ENCODE measurements at places on chromosomes 2 and 18.

DNA sequence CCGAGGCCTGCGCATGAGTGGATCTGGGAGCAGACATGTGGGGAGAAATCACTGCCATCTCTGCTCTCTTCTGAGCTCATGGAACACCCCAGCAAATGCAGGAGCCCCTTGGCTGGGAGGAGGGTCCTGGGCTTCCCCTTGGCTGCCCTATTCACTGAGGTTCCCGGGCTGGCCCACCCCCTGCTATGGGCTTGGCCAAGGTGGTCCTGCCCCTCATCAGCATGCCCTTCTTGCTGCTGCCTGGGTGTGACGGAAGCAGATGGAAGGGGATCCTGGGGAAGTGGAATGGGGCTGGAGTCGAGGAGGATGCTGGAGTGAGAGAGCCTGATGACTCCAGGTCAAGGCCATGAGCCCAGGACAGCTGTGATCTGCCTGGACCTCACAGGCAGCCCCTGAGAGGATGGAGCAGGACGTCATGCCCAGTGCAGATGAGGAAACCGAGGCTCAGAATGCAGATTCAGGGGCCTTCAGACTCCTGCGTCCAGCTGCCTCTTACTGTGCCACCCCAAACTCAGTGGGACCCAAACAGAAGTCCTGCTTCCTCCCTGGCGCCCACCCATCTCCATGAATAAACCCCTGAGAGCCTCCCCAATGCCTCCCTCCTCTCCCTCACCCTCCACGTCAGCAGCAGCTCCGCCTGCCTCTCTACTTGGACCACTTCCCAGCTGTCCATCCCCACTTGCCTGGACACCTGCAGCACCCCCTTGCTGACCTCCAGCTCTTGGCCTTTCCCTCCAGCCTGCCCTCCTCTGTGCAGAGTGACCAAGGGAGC is 4.0 kb downstream of the SNED1 start:
- no peak for DNase-seq

DNA sequence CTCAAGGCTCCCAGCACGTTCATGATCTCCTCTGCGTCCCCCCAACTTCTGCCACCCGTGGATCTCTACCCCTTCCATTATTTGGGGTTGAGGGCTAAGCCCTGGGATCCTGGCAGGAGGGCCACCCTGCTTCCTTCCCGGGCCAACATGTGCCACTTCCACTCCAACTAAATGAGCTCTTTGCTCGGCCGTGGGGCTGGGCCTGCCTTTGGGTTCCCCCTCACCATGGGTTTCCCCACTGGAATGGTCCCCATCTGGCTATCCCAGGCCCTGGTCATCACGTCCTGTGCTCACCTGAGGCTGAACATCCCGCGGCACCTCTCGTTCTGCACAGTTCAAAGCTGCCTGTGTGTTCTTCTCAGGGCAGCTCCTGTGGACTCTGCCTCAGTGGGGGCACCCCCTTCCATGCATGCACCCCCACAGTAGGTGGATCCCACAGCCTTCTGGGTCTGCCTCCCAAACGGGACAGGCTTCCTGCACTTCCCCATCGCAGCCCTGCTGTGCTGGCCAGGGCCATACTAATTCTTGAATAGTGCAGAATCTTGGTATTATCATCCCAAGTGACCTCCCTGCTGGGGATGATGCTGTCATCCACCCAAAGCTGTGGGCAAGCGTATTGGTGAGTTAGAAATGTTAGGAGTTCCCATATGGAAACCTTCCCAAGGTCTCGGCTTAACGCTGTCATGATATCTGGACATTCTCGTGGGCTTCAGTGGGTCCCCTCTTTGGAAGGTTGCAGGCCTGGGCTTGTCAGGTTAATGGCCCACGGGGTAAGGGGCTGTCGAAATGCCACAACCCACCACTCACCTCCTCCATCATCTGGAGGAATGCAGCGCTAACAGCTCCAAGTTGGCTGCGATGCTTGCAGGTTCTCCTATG is 150.5 kb upstream of the TWIST2 start:
- DNase-seq: no peak

DNA sequence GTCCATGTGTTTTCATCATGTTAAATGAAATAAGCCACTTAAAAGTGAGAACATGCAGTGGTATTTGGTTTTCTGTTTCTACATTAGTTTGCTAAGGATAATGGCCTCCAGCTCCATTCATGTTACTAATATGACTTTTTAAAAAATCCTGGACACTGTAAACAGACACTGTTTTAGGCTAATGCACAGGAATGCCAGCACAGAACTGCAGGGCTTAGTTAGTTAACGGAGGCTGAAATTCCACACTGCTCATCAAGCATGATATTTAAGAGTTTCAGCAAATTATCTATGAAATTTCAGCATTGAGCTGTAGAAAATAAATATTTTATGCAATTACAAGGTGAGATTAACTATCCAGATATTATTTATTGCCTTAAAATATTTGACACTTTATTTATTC is 42.5 kb upstream of the PAX3 start:
- no peak for DNase-seq

GRCh38 chr2:150787353-150788093 is 300.1 kb upstream of the RND3 start:
- DNase-seq: no peak

GRCh38 chr18:59624369-59624765 is 72.9 kb downstream of the CCBE1 start:
- DNase-seq: no peak

- DNase-seq: no peak
Observed at GRCh38 chr18:7987284-7987976, 420.3 kb downstream of the PTPRM start.

DNA sequence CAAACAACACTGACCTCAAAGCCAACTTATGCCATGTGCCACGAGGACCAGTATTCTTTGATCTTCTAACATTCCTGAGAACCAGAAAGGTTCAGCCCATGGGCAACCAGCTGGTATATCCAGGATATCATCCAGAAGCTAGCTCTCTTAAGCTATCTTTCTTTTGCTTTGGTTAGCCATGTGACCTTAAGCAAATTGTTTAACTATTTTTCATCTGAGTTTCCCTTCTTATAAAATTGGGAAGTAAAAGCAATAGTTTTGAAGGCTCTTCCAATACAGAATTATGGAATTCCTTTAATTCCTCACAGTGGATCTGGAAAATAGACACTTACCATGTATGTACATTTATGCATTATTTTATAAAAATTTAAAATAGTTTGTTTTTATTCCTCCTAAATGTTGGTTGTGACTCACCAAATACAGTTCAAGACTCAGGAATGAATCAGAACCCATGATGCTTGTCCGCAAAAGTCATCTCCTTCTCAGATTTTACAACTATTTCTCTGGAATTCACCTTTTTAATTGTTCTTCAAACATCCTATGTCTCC is 435.7 kb downstream of the ZEB2 start:
- DNase-seq: no peak

DNA sequence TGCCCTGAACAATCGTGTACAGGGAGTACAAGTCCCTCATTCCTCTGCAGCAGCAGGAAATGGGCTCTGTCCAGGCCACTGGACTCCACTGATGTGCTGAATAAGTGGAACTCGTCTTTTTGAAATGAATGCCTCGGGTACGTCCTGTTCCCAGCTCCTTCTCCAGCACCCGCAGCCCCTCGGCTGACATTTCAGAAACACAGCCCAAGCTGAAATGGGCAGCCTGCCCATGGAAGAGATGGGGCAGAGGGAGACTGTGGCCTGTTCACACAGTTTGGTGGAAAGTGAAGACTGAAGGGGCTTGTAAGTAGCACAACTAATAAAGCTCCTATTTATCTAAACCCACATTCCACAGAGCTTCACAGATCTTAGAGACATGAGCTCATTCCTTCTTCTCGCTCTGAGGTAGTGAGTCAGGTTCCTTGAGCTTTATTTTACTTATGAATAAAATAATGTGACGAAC is 498.6 kb downstream of the TXNL1 start:
- DNase-seq: no peak

DNA sequence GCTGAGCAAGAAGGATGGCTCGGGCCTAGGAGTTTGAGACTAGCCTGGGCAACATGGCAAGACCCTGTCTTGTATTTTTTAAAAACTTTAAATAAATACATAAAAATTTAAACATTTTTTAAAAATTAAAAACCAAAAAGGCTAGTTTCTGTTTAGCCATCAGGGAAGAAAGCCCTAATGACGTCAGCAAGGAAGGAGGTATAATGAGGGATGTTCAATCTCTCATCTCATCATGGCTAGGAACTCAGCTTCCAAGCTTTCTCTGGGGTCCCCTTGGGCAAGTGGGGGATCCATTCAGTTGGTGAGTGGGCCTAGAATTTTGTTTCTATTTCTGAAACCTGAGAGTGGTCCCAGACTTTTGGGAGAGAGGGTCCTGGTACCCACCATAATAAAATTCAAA is 35.1 kb upstream of the SLC25A52 start:
- DNase-seq: no peak

DNA sequence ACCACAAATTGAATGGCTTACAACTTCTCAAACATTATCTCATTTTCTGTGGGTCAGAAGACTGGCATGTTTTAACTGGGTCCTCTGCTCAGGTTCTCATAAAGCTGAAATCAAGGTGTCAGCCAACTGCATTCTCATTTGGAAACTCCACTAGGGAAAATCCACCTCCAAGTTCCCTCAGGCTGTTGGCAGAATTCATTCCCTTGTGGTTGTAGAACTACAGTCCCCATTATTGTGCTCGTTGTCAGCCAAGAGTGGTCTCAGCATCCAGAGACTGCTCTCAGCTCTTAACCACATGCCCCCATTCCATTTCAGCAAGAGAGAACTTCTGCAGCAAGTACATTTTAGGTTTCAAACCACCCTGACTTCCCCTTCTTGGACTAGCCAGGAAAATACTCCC is 12.2 kb downstream of the NOL4 start:
- no peak for DNase-seq

DNA sequence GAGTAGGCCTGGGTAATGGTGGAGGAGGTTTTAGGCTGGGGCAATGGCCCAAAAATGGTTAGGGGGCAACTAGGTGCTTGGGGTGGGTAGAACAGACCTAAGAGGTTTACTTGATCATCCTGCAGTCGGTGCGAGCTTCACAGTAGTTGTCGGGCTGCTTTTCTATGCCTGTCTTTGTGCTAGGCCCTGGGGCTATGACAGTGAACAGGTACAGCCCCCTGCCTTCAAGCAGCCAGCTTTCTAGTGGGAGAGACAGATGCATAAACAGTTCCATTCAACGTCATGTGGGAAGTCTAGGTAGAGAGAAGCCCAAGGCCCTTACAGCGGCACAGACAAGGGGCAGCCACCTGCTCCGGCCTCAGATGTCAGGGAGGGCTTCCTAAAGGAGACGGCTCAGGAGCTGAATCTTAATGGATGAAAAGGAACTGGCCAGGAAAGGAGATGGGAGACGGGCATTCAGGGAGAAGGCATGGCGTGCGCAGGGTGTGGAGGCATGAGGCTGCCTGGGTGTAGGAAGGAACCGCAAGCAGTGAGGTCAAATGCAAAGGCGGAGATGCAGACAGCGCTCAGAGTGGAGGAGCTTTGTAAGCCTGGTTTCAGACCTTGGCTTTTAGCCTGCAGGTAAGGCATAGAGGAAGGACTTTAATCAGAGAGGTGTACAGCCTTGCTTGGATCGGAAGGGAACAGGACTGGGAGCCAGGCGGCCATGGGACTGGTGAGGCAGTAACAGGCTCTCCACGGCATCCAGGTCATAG is 6.0 kb downstream of the CTIF start:
- DNase-seq: no peak

DNA sequence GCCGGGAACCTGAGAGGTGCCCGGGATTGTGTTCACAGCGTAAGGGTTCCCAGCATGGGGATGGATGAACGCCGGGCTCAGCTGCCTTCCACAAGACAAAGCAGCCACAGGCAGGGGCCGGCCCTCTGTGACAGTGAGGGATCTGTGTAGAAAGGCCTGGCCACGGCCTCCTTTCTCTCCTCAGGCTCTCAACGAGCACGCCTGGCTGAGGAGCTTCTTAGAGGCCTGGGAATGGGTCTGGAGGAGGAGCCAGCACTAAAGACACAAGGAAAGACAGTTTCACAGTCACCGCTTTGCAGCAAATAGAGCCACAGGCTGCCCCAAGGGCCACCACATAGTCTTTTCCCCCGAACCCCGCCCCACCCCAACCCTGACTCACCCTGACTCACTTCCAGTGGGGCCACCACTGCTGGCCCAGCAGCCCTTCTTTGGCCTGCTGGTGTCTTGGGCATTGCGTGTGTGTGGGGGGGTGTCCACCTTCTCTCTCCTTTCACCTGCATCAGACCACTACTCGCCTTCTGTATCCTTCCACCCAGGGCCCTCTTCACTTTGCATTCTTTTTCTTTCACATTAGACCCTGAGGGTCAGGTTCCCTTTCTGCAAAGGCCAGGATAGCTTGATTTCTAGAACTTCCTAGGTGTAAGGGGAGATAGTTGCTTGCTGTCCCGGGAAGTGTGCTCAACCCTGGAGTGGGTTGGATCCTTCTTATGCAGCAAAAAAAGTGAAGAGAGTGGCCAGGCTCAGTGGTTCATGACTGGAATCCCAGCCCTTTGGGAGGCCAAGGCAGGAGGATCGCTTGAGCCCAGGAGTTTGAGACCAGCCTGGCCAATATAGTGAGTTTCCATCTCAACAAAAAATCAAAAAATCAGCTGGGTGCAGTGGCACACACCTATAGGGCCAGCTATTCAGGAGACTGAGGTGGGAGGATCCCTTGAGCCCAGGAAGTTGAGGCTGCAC is 19.3 kb upstream of the HPCAL1 start:
- DNase-seq: no peak

- DNase-seq: no peak
Observed at GRCh38 chr2:72570413-72570812, 255.4 kb downstream of the EXOC6B start.

DNA sequence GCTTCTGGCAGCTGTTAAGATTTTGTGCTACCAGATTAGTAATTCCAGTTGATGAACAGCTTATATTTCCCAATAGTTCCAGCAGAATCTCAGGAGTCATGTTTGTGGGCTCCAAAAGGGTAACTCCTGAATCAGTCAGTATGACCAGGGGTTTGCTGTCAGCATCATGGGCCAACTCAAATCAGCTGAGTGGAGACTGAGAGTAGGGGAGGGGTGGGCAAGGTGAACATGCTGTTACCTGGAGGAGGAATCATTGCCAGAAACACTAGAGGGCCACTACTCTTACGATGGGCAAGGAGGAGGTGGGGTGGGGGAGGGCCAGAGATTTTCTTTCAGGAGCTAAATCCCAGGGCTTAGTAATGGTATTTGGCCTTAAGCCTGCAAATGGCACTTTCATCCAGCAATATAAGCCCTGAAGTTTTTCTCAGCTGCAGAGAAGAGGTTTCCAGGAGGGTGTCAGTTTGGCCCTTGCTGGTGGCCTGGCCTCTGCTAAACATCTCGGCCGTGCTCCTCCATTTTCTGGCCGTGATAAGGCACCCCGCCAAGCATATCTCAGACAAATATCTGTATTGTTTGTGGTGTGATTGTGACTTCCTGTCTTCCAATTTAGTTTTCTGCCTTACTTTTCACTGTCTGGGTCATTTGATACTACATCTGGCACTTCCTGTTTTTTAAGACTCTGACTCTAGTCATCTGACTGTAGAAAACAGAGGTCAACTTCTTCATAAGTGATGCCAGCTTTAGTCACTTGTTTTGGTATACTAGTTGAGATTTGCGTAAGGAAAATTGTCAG is 120.5 kb upstream of the CXCR4 start:
- no peak for DNase-seq

DNA sequence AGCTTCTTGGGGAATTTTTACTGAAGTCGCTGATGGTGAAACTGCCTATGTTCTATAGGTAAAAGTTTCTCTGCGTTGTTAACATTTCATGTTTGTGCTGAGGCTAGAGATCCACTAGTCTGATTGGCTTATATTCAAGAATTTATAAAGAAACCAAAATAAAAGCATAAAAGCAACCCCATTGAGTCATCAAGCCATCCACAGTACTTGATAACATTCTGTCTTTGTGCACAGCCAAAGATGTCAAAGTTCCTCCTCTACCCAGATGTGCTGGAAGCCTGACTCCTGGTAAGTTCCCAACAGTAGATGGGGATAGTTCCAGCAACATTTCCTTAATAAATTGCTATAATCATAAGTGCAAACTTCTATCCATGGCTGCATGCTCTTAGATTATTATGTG is 107.8 kb downstream of the TANC1 start:
- no peak for DNase-seq

Measured in BE2C (cell line).